Neuronal stem cell (in vitro differentiated cells): ENCODE measurements at places on chromosomes 12 and 14.

GRCh38 chr12:6757028-6757690 is 4.2 kb upstream of the MLF2 start:
- H3K4me1 ChIP-seq, result peaks cover 17% of the 10 kb centered on the region
- H3K27me3 ChIP-seq, result no peaks in the 10 kb centered on the region
- no peak overlapping the region for H3K27ac ChIP-seq
- no peak overlapping the region for H3K4me3 ChIP-seq
- DNase-seq, result no peak

DNA sequence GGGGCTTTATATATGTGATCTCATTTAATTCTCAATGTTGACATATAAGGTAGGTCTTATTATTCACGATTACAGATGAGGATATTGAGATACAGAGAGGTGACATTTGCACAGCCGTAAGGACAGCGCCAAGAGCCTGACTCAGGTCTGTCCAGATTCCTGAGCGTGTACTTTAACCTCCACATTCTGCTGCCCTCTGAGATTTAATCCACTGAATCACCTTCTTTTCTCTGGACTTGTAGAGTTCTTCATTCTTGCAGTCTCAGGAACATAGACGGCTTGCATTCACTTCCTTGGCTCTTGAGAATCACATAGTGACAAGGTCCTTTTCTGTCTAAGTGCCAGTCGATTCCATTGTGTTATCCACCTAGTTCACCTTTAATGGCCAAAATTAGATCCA is 141.0 kb upstream of the ARHGAP5 start:
- no peaks in the 10 kb centered on the region for H3K36me3 ChIP-seq
- H3K27me3 ChIP-seq, result peaks cover 5% of the 10 kb centered on the region
- no peak overlapping the region for H3K4me3 ChIP-seq

- H3K27me3 ChIP-seq, result no peaks in the 10 kb centered on the region
- DNase-seq, result no peak
- no peaks in the 10 kb centered on the region for H3K4me1 ChIP-seq
- no peak overlapping the region for H3K27ac ChIP-seq
- no peak overlapping the region for H3K4me3 ChIP-seq
- H3K36me3 ChIP-seq, result no peaks in the 10 kb centered on the region
Observed at GRCh38 chr12:48615681-48616080, 45.8 kb upstream of the LALBA start.

DNA sequence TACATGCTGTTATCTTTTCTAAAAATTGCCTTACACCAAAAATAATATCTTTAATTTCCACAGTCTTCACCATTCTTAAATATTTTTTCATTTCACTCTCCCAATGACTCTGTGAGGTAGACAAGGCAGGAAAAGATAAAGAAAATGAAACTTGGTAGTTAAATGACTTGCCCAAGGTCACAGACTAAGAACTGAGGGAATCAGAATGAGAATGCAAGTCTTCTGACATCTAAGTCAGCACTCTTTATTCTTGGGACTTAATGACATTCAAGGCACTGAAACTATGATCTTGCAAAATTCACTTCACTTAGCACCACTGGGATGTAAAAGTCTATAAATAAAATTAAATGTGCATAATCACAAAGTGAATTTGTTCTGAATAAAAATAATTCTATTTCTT is 104.5 kb downstream of the SLC2A13 start:
- no peak for DNase-seq
- no peaks in the 10 kb centered on the region for H3K27me3 ChIP-seq
- H3K4me1 ChIP-seq, result no peaks in the 10 kb centered on the region
- H3K4me3 ChIP-seq, result no peak overlapping the region
- no peak overlapping the region for H3K27ac ChIP-seq

- no peaks in the 10 kb centered on the region for H3K4me1 ChIP-seq
- no peak overlapping the region for H3K4me3 ChIP-seq
- DNase-seq, result no peak
- no peaks in the 10 kb centered on the region for H3K27me3 ChIP-seq
- H3K27ac ChIP-seq, result no peak overlapping the region
Observed at GRCh38 chr12:107736914-107737313, 24.0 kb downstream of the PRDM4 start.

DNA sequence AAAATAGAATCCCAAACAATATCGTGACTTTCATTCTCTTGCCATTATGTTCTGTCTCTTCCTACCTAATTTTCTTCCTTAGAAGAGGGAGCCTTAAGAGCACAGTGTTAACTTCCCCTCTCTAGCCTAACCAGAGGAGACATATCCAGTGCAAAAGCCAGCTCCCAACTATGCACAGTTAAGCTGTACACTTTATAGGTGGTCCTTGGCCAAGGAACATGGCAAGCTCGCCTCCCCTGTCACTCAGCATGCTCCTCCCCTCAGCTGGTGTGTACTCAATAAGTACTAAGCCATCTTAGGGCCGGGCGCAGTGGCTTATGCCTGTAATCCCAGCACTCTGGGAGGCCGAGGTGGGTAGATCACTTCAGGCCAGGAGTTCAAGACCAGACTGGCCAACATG is 255.1 kb upstream of the TMPO start:
- no peak overlapping the region for H3K27ac ChIP-seq
- no peak overlapping the region for H3K4me3 ChIP-seq
- no peak for DNase-seq

DNA sequence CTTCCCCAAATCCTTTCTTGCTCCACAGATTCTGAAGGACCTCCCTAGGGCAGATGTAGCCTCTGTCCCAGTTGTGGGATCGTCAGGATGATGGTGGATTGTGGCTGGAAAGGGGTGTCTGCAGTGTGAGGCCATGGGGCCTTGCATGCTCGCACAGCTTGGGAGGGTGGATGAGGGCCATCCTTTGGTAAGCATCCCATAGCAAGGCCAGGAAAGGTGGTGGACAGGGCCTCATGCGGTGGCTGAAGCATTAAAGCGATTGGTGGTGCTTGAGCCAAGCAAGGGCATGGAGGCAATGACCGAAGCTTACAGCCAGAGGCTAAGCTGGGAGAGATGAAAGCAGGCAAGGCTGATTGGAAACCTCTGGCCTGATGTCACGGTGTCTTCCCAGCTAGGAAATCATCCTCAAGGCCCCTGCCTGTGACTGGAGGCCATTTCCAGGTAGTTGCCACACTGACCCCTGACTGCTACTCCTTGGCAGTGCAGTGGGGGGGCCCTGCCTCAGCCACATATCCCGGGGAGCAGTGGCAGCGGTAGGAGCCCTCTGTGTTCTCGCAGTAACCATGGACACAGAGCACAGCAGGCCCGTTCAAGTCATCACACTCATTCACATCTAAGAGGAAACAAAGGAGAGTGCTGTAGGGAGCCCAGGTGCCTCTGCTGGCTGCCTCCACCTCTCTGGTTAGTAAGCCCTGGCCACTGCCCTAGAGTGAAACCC is 7.0 kb downstream of the ISCA2 start:
- peak; percentile 54 for DNase-seq
- no peak overlapping the region for H3K4me3 ChIP-seq

DNA sequence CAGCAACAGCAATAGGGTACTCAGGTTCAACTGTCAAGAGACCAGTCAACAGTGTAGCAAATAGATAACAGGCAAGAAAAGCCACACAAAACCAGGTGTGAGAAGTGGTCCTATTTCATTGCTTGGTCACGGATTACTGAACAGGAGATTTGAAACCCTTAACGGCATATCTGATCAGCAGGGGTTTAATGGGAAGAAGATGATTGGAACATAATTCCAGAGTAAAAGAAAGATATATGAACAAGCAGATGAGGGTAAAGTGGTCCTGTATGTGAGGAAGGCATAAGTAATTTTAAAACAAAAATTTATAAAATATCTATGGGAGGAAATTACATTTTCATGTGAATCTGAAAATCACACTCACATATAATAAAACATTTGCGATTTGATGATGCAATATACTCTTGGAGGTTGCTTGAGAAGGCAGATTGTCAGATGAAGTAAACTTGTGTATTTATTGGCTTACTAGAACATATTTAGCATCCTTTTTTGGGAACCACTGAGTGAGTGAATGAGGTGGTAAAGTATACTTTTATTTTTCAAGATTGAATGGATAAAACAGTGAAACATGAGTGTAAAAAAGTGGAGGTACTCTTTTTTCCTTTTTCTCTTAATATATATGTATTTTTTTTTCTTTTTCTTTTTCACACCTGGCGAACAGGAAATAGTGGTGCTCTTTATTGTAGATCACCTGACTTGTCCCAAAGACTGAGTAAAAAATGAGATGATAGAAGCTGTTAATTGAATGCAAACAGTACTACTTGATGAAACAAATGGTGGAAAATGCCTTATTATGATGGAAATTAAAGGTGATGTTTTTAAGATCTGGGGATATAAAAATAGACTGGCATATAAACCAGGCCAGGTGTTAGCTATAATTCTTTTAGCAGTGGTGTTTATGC is 21.6 kb upstream of the SDR39U1 start:
- H3K27ac ChIP-seq, result no peak overlapping the region
- DNase-seq, result no peak
- no peak overlapping the region for H3K4me3 ChIP-seq
- H3K4me1 ChIP-seq, result no peaks in the 10 kb centered on the region

DNA sequence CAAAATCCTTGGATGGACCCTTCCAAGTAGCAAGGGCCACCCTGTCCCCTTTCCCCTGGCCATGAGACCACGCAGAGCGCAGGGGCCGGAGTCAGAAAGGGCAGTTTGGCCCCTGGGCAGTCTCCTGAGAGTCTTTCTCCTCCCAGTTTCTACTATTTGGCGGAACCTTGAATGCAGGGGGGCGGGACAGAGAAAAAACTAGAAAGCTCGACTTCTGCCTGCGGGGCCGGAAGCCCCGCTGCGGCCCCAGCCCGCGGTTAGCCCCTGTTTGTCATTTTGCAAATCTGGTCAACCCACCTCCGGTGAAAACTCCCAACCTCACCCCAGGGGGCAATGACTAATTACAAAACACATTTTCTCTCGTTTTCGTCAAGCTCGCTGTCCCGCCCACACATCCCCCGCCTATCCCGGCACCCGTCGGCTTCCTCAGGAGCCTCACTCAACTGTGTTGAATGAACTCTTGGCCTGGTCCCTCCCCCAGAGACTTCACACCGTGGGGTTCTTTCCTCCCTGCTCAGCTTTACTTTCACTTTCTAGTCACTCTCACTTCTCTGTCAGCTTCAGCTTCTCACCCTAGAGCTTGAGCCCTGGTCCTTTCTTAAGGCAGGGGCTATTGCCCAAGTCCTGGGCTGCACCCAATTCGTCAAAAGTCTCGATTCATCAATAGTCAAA is 66.7 kb downstream of the IRF2BPL start:
- H3K4me3 ChIP-seq, result peak overlapping the region; percentile 39
- no peaks in the 10 kb centered on the region for H3K36me3 ChIP-seq
- H3K27me3 ChIP-seq, result no peaks in the 10 kb centered on the region

DNA sequence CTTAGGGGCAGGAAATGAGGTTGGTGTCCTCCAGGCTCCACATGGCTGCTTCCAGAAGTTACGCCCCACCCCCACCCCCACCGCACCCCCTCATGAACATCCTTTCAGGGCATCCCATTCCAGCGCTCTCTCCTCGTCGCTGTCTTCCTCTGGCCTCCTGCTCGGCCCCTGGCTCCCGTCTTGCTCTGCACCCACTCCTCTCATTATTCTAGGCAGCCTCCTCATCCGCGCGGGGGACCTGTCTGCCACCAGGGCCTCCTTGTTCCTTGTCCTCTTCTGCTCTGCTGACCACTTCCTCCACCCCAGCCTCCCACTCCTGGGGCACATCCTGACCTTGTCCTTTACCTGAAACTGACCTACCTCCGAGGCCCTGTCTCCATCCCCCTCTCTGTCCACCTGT is 29.8 kb upstream of the PLEKHG6 start:
- H3K36me3 ChIP-seq, result no peaks in the 10 kb centered on the region
- H3K4me1 ChIP-seq, result peaks cover 7% of the 10 kb centered on the region
- H3K27me3 ChIP-seq, result no peaks in the 10 kb centered on the region
- H3K4me3 ChIP-seq, result no peak overlapping the region

GRCh38 chr12:45462506-45462905 is 246.6 kb downstream of the ANO6 start:
- no peaks in the 10 kb centered on the region for H3K27me3 ChIP-seq
- no peaks in the 10 kb centered on the region for H3K4me1 ChIP-seq
- no peaks in the 10 kb centered on the region for H3K36me3 ChIP-seq
- no peak overlapping the region for H3K4me3 ChIP-seq
- DNase-seq, result no peak

DNA sequence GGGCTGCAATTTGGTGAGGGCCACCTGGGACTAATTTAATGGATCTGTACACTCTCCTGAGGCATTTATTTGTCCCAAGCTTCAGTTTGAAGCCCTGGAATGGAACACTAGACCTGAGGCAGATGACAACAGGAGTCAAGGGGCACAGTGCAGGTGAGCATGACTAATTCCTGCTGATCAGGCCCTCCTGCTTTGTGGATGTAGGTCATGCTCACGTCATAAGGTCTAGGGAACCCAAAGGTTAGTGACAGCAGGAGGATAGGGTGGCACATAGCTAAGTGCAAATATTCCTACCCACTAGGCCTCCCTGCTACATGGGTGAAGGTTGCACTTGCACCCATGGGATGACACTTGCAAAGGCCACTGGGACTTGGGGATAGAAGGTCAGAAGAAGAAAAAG is 30.8 kb downstream of the SDR9C7 start:
- H3K27ac ChIP-seq, result no peak overlapping the region
- no peaks in the 10 kb centered on the region for H3K4me1 ChIP-seq
- DNase-seq, result no peak
- no peaks in the 10 kb centered on the region for H3K36me3 ChIP-seq
- H3K27me3 ChIP-seq, result no peaks in the 10 kb centered on the region

GRCh38 chr14:50801706-50802105 is 29.3 kb downstream of the NIN start:
- H3K36me3 ChIP-seq, result peaks cover 2% of the 10 kb centered on the region
- H3K27ac ChIP-seq, result no peak overlapping the region
- no peak overlapping the region for H3K4me3 ChIP-seq
- no peaks in the 10 kb centered on the region for H3K27me3 ChIP-seq
- DNase-seq, result no peak
- H3K4me1 ChIP-seq, result no peaks in the 10 kb centered on the region

GRCh38 chr14:58718226-58719205 is 80.8 kb downstream of the DACT1 start:
- no peaks in the 10 kb centered on the region for H3K36me3 ChIP-seq
- no peaks in the 10 kb centered on the region for H3K27me3 ChIP-seq
- peaks cover 9% of the 10 kb centered on the region for H3K4me1 ChIP-seq
- H3K4me3 ChIP-seq, result no peak overlapping the region

DNA sequence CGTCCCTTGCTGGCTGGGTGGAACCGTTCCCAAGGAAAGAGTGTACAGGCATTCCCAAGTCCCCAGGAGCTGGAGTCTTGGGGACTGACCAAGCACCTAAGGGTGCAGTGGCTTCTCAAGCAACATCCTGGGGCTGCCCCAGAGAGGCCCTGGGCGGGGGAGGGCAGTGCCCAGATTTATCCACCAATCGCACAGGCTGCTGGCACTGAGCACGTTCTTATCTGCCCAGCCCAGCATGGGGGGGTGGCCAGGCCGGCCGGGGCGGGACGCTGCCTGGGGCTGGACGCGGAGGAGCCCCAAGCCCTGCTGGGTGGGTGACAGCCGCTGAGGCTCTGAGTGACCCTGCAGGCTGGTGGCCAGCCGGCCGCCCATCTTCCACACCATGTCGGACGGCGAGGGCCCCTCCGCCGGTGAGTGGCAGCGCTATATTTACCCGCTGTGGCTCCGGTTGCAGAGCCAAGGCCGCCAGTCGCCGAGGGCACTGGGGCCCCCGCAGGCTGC is 53.4 kb downstream of the CYP46A1 start:
- no peaks in the 10 kb centered on the region for H3K36me3 ChIP-seq
- no peaks in the 10 kb centered on the region for H3K27me3 ChIP-seq
- DNase-seq, result no peak
- peaks cover 6% of the 10 kb centered on the region for H3K4me1 ChIP-seq
- H3K27ac ChIP-seq, result no peak overlapping the region
- H3K4me3 ChIP-seq, result no peak overlapping the region

GRCh38 chr12:5507944-5508343 is 76.0 kb downstream of the NTF3 start:
- H3K4me3 ChIP-seq, result no peak overlapping the region
- no peaks in the 10 kb centered on the region for H3K4me1 ChIP-seq
- no peak for DNase-seq
- no peaks in the 10 kb centered on the region for H3K36me3 ChIP-seq
- no peaks in the 10 kb centered on the region for H3K27me3 ChIP-seq
